Mesenchymal stem cell (in vitro differentiated cells and primary cell): ENCODE measurements at places on chromosomes 3 and 15.

DNA sequence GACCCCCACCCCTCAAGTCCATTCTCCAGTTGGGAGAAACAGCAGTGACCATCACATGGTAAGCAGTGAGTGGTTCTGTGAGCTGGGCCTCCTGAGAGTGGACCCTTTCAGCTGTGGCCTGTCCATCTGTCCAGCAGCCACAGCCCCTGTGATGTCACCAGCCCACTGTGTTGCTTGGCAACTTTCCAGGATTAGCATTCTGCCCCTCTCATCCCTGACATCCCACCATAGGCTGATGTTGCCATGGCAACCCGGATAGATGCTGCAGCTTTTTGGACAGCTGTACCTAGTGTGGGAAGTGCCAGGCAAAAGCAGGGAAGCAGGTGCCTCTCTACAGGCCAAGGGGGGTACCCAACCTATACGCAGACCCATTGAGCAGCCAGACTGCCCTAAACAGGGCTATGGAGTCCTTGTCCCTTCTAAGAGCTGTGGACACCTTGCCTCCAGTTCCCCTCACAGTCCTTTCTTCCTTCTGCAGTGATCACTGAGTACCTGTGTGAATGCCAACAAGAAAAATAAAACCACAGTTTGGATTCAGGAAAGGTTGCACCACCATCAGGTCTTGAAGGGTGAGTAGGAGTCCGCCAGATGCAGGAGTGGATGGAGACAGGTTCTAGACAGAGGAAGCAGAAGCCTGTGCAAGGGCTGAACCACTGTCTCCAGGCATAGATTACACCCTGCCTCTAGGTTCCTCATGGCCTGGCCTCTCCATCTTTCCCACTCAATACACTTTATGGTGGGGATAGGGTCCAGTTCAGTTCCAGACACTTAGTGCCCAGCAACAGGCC lies at the start of gene DNAH1:
Gene DNAH1, plus strand, starts transcription at position 343 of the 788 bp plus-strand sequence. CDS start 6,124 bp downstream, outside the sequence.
- no peak for DNase-seq

DNA sequence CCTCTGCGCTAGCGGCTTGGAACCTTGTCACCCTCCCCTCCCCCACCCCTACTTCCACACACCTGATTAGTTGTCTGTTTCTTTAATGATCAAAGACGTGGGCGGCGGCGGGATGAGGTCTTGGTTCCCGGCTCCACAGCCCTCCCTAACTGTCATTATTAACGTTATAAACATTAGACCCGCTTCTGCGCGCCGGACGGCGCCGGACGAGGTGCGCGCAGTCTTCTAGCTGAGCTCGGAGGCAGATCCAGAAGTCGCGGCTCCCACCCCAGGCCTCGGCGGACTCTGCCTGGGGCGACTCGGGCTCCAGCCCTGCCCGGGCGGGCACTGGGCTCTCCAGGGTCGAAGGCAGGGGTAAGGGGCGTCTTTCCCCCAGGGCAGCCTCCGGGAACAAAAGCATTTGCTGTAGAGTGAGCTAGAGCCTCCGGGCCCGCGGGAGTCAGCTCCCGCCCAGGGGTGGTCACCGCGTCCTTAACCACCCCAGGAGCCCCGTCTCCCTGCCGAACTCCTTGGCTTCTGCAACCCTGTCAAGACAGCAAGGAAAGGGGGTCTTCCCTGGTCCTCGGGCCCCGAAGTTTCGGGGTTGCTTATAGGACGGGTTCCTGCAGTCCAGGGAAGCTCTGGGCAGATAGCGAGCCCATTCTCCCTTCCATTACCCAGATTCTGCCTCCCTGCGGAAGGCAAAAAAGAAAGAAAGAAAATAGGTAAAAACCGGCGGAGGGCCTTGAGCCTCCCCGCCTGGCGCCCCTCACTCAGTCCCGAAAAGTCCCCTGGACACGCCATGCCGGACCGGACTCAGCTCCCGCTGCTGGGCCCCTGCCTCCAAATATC lies 2.2 kb upstream of the ISLR2 start:
- no peak for DNase-seq

DNA sequence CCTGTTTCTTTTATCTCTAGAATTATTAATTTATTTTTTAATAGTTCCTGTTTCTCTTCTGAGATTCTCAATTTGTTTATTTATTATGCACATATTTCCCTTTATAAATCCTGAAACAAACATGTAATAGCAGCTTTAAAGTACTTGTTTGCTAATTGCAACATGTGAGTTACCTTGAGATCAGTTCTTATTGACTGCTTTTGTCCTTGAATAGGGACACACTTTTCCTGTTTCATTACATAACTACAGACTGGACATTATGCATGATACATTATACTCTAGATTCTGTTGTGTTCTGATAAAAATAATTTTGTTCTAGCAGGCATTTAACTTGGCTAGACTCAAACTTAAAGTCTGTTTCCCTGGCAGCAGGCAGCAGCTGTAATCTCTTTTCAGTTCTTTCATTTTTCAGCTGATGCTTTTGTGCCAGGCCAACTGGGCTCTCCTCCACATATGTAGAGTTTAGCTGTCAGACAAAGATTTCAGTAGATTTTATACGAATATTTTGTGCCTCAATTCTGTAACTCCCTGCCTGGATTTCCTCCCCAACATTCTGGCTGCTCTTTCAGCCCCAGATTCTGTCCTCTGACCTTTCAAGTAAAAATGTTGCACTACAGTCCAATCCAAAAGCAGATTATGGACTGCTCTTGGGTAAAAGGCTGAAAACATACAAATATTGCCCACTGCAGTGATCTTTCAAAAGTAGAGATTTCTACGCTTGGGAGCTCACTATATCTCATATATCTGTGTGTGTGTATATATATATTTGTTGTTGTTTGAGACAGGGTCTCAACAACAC lies 41.9 kb downstream of the PCOLCE2 start:
- DNase-seq, result no peak

DNA sequence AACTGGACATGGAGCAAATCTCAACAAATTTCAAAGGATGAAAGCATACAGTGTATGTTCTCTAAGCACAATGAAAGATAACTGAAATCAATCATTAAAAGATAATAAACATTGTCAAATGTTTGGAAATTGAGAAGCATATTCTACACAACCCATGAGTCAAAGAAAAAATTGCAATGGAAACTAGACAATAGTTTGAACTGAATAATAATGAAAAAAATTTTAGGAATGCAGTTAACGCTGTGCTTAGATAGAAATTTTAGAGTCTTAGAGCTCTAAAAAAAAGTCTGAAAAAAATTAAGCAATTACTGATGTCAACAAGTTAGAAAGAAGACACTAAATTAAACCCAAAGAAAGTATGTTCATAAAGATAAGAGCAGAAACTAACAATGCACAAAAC lies 15.5 kb downstream of the RABL3 start:
- no peak for DNase-seq

- DNase-seq, result no peak
Observed at GRCh38 chr3:64638981-64639481, 48.8 kb downstream of the ADAMTS9 start.

- peak; percentile 67 for DNase-seq
Observed at GRCh38 chr15:70466895-70467529, 296.3 kb downstream of the UACA start.

GRCh38 chr3:156323466-156323865 lies 203.1 kb downstream of the KCNAB1 start:
- DNase-seq, result peak; percentile 9

- no peak for DNase-seq
Observed at GRCh38 chr15:55789066-55789660, 46.2 kb upstream of the PRTG start.

DNA sequence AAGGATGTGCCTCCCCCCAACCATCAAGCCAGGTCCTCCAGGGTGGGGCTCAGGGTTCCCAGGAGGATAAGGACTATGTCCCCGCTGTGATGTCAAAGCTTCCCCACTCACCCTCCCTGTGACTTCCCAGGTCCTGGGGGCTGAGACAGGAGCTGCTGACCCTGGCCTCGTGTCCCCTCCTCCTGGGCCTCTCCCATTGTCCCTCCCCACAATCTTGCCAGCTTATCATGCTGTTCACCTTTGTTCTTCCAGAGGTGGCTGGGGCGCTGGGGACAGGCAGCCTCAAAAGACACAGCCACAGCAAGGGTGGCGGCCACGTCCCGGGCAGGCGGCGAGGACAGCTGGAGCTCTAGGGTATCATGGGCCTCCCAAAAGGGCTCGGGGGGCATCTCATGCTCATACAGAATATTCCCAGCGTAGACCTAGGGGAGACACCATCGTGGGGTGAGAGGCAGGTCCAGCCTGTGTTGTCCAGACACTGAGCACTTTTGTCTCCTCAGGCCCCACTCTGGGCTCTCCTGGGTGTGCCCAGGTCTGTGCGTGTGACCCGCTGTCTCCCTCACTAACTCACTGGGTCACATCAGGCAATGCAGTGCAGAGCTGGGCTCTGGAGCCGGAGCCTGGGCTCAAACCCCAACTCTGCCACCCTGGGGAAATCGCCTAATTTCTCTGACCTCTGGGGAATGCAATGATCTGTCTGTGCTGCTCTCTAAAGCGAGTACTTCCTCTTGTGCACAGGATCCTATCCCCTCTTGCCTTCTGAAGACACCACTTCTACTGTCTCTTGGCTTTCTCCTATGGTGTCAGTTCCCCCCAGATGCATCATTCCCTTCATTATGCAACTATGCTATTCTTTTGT lies 30.0 kb downstream of the SNX33 start:
- no peak for DNase-seq

DNA sequence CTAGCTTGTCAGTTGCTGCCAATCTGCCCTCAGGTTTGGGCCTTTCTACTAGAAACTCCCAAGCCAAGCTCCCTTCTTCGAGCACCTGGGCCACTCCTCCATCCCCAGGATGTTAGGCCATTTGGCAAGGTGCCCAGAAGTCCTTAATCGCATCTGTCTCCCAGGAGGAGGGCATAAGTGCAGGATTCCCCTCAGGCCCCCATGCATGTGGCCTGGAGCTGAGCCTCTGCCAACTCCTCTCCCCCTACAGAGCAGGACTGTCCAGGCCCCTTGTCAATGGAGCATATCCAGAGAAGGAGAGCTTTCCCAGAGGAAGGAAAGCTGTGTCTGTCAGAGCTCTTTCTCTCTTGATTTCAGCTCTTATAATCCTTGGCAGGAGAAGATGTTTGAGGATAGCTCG lies 182.6 kb upstream of the ROPN1 start:
- no peak for DNase-seq

DNA sequence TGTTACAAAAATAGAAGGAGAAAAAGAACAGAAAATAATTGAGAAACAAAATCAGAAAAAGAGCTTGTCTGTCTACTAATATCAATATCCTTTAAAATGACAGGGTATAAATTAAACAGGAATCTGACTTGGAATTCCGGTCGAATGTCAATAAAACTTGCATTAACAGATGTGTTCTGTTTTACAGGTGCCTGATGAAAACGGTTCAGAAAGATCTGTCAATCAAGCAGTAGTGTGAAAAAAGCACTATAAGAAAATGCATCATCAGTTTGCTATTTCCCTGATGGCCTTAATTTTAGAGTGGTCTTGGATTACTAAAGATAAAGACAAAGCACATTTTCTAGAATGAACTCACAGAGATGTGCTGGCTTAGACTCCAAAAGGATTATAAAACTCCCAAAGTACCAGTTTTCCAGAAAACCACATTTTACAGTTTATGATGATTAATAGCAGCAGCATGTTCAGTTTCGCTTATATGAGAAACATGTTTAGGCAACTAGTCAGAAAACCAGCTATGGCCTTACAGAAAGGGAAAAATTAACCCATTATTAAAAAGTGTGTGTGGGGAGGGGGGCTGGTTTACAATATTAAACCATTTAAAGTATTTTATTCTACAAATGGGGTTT lies 8.2 kb upstream of the C3orf38 start:
- peak; percentile 60 for DNase-seq

GRCh38 chr15:61382927-61383326 lies 153.8 kb upstream of the RORA start:
- peak; percentile 0 for DNase-seq

GRCh38 chr15:43219929-43220928 lies 589 bp downstream of the EPB42 start:
- no peak for DNase-seq

DNA sequence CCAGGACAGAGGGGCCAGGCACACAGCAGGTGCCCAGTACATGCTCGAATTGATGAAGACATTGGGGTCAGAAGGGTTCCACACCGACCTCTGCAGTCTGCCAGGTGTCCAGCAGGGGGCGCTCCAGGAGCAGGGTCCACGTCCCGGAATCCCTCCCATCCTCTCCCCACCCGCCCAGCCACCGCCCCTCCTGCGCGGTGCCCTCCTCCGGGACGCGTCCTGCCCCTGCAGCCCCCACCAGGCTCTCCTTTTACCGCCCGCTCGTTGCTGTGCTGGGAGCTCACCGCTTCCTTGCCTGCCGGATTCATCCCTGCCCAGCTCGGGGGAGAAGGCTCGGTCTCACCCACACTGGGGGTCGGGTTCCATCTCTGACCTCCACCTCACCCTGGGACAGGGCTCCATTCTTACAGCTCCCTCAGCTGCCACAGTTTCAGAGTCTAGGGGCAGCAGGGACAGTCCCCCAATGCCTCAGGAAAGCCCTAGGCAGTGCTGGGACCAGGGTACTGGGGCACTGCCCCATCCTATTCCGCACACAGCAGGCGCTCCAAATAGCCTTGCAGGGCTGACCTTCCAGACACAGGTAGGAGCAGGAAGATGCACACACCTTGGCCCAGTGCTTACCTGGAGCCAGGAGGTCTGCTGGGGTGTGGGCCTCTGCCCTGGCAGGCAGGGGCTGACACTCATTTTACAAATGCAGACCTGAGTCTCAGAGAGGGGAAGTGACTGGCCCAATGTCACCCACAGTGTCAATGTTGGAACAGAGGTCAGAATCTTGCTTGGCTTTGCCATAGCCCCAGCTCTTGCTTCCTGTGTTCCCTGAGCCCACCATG lies 31.0 kb downstream of the GRIP2 start:
- DNase-seq, result peak; percentile 47

DNA sequence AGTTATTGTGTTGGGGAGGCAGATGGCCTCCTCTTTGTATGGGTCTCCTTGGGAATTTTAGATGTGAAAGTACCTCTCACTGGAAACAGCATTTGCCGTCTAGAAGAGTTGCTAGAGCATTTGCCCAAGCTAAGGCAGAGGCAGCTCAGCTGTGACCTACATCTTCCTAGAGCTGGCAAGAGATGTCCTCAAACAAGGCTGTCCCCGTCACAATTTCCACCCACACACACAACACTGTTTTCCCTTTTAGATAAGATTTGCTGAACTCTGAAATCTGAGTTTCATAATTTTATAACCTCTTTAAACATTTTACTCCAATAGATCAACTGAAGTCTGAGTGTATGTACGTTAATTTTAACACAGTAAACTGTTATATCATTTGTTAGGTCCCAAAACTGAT lies 352.6 kb downstream of the EPHB1 start:
- no peak for DNase-seq

DNA sequence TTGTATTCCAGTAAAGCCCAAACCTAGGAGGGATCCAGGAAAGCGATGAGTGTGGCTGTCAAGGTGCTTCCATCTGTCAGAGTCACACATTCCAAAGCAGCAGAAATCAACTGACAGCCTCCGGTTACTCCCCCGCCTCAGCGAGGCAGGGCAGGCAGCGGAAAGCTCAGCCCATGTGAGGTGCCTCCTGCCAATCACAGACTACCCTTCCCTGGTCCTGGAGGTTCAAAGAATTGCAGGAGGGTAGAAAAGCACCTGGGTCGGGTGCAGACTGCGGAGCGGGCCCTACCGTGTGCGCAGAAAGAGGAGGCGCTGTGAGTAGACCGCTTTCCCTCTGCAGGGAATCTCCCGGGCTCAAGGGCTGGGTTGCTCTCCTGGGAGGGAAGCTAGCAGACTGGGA lies at the start of gene UPK1B:
Gene UPK1B, plus strand, starts transcription at position 274 of the 400 bp plus-strand sequence. CDS start 13,144 bp downstream, outside the sequence.
- no peak for DNase-seq

- no peak for DNase-seq
Observed at GRCh38 chr15:68966996-68967395, 36.7 kb downstream of the SPESP1 start.

- peak; percentile 66 for DNase-seq
Observed at GRCh38 chr15:84961114-84961452, 20.6 kb upstream of the PDE8A start.
